ENCODE measurements at places on chromosomes 11 and 22.

- DNase-seq = no peak
These were observed 369.4 kb upstream of the ISX start for GRCh38 chr22:34696557-34696956.

DNA sequence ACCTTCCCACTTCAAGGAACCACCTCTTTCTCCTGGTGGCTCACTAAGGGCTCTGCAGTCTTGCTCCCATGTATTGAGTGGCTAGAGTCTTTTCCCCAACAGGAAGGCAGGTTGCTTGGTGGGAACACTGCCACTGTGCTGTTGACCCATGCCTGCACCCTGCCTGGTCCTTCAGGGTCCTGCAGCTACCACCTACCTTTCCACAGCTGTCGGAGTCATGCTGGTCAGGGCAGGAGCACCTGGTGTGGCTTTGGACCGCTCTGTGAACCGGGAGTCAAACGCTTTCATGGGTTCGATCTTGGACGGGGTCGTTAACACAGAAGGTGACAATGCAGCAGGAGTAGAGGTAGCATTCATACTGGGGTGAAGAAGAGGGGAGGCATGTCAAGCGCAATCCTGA lies 56.1 kb downstream of the HIRA start:
- no peak for DNase-seq

DNA sequence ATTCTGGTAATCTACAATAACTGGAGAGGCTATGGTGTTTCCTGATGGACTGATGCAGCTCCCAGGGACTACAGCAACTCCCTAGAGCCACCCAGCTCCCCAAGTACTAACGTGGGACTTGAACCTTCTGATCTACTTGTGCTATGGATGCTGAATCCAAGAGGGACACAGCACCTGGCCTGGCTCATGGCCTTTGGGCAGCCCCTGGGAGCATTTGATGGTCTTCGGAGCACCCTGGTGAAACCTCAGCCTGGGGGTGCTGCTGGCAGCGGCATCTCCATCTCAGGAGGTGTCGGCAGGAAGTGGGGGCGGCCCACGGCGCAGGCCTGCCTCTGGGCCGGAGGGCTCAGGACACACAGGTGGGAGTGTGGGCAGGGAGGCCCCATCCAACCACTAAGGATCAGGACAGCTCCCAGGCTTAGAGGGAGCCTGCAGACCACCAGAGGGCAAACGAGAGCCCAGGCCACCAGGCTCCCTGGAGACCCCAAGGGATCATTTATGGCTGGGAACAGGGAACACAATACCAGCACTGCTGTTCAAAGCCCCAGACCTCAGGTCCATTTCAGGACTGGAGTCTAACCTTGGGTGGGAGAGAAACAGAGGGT lies 8.7 kb downstream of the EHD1 start:
- DNase-seq = no peak

DNA sequence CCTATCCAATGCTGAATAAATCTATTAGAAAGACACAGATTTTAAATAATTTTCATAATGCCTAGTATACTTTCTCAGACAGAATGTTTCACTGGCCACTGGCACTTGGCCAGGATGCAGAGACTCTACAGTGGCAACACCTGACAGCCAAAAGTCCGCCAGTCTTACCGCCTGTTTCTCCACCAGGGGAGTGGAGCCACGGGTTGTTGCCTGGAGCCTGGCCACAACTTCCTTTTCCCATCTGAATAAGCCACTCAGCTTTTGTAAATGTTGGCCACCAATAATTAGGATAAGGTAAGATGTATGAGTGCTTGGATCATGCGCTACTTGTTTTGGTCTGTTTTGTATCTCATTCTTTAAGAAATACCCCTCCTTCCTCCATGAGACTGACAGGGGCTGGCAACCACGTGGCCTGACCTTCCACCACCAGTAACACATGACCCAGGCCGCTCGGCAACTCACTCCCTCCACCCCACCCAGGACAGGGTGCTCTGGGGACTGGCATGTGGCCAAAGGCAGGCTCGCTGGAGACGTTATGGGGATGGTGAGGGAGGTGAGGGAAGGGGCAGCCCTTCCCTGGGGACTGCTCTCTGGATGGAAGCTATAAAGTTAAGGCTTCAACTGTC lies 93.0 kb upstream of the BID start:
- no peak for DNase-seq

GRCh38 chr22:36367479-36367878 lies 20.3 kb downstream of the MYH9 start:
- no peak for DNase-seq

- DNase-seq = peak; percentile 24
These were observed 151.6 kb upstream of the MTMR2 start for GRCh38 chr11:96075532-96075959.

- DNase-seq = no peak
These were observed 741 bp upstream of the TALDO1 start for GRCh38 chr11:746289-747157.

DNA sequence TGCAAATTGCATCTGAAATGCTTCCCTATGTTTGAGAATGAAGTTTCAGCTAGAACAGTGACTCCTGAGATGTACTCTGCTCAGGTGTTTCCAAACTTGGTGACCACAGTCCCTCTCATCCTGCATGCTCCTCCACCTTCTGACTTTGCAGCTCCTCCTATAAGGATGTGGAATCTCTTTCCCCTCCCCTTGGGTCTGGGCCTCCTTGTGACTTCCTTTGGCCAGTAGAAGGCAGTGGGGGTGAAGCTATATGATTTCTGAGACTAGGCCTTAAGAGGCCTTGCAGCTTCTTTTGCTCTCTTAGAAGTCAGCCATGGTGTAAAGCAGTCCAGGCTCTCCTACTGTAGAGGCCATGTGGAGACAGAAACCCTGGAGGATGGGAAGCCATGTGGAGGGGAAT lies 50.7 kb downstream of the CSF2RB start:
- no peak for DNase-seq

DNA sequence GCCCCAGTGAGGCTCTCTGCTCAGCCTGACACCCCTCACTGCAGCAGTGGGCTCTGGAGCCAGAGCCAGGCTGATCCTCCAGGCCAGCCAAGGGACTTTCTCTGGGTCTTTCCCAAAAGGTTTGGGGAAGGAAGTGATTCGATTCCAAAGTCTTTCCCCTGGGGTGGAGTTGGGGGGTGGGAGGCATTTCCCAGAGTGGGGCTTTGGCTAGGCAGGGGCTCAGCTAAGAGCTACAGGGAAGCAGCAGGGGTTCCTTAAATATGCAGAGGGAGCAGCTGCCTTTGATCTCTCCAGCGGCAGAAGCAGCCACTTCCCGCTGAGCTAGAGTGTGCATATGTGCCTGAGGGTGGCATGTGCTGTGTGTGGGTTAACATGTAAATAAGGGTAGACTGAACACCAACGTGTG lies 192.9 kb downstream of the INSC start:
- no peak for DNase-seq

DNA sequence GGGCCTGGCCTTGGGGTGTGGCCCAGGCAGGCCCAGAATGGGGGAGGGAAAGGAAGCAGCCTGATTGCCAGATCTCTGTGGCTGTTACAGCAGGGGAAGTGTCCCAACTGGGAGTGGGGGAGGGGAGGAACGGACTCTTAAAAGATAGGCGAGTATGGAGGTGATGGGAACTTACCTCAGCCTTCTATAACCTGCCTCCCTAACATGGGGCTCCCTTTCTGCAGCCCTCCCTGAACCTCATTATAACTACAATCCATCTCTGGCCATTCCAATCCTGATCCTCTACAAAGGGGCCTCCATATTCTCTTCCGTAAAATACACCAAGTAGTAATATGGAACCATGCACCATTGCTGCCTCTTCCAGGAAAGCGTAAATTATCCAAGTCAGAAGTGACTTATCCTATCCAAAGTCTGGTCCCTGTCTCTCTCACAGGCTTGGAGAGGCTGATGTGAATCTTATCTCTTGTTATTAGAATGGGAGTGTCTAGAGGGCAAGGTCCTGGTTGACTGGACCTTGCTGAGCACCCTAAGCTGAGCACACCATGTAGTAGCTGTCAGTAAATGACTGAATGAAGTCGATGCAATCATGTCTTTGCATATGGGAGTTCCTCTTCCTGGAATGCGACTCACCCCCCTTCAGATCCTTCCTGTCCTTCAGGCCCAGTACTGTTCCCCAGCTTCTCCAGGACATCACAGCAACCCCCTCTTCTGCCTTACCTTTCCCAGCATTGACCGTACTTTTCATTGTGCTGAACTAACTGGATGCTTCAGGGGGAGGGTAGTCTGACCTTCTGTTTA lies 5.9 kb downstream of the RHOG start:
- no peak for DNase-seq

DNA sequence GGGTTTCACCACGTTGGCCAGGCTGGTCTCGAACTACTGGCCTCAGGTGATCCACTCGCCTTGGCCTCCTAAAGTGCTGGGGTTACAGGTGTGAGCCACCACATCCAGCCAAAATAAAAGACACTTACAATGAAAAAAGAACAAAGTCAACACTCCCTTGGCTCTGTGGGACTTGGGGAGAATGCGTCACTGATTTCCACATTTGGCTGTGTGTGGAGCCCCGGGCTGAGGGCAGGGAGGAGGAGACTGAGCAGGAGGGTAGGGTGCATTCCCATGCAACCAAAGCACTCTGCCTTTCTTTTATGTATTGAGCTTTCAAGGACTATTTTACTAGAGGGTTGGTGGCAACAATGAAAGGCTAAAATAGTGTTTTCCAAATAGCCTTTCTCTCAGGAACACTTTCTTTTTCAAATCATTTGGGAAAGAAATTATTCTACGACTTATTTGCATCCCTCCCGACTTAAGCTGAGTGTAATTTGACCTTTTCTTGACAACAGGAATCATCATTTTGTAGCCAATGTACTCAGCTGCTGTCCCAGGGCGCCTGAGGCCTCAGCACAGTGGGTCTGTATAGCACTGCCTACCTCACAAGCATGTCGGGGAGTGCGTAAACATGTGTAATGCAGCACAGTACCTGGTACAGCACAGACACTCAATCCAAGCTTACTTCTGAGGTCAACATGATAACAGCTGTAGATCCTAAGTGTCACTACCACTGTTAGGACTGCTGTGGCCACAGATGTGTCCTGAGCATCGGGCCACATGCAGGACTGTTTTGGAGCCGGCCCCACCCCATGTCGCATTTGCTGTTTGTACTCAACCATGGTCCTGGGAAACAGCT lies 10.1 kb upstream of the SERPIND1 start:
- no peak for DNase-seq

- DNase-seq = no peak
These were observed 43.0 kb upstream of the KLHL35 start for GRCh38 chr11:75475767-75476650.

- no peak for DNase-seq
These were observed 37.4 kb downstream of the CTNND1 start for GRCh38 chr11:57798905-57799559.

DNA sequence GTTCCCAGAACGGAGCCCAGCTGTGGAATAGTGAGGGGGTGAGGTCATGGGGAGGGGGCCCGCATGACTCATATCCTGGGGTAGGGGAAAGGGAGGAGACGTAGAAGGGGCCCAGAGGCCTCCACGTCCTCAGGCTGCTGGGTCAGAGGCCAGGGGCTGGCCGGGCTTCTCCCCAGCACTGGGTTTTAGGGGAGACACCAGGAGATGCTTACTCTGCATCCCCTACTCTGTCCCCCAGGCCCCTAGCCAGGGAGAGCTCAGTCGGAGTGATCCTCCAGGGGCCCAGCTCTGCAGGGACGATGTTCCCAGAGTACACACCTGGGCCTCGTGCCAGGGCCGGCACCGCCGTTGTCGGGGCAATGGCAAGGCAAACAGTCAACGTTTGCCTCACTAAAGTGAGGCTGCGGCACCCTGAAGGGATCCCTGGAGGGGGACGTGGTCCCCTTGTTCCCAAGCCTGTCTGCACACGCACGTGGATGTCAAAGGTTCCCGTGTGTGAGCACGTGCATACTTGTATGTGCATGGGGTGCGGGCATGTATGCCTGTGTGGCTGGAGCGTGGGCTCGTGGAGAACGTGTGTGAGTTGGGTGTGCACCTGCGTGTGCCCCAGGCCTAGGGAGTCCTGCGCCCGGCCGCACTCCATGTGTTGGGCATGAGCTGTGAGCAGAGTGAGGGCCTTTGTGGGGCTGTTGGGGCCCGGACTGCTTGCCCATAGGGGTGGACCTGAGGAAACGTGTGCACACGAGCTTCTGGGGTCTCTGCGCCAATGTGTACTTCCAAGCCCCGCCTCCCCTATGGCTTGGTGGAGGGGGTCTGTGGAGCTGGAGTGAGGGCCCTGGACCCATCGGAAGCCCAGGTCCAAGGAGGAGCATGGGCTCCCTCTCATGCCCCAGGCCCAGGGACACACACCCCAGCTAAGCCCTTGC lies 14.2 kb downstream of the PRR33 start:
- no peak for DNase-seq

DNA sequence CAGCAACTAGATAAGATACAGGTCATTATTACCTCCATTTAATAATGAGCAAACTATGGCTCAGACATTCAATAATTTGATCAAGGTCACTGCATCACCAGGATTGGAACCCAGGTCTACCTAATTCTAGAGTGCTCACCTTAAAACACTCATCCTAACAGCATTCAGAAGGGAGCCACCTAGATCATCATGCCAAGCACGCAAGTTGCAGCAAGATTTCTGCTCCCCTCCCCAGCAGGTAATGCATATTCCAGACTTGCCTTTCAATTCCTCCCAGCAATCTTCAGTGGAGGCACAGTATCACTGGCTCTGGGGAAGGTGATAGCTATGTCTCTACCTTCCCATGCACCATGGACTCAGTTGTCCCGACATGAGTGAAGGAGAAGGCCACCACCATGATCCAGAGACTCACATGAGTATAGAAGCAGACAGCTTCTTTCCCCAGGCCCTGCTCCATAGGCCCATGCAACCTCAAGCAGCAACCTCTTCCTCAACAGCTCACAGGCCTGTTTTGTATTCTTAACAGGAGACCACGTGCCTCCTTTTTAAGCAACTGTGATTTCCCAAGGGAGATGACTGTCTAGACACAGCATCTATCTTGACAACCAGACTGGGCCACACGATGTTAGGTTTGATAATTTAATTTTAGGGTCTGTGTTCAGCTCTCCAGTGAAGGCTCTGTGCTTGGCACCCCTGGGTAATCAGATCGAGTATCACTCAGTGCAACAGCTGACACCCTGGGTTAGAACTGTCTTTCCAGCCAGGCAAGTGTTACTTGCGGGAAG lies 36.4 kb downstream of the RAB30 start:
- DNase-seq = no peak

DNA sequence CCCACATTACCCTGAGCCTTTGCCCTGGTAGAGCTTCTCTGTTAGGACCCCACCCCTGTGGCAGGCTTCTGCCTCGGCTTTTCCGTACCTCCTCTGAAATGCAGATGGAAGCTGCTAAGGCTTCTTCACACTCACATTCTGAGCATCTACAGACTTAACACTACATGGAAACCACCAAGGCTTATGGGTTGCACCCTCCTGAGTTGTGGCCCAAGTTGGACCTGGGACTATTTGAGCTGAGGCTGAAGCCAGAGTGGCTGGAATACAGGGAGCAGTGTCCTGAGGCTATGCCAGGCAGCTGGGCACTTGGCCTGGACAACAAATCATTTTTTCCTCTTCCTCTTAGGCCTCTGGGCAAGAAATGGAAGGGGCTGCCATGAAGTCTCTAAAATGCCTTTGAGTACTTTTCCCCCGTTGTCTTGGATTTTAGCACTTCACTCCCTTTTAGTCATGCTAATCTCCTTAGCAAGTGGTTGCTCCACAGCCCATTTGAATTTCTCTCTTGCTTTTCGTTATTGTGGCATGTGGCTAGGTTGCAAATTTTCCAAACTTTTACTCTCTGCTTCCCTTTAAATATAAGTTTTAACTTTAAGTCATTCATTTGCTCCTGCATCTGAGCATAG lies 114.8 kb upstream of the FIBIN start:
- no peak for DNase-seq

Data from stimulated activated CD4-positive, alpha-beta T cell treated with anti-CD3 and anti-CD28 coated beads, Interleukin-1b, Interleukin-23, amount 100 ng/mL, for 4 hours (primary cell).